ENCODE measurements at places on chromosomes 16 and 17.

DNA sequence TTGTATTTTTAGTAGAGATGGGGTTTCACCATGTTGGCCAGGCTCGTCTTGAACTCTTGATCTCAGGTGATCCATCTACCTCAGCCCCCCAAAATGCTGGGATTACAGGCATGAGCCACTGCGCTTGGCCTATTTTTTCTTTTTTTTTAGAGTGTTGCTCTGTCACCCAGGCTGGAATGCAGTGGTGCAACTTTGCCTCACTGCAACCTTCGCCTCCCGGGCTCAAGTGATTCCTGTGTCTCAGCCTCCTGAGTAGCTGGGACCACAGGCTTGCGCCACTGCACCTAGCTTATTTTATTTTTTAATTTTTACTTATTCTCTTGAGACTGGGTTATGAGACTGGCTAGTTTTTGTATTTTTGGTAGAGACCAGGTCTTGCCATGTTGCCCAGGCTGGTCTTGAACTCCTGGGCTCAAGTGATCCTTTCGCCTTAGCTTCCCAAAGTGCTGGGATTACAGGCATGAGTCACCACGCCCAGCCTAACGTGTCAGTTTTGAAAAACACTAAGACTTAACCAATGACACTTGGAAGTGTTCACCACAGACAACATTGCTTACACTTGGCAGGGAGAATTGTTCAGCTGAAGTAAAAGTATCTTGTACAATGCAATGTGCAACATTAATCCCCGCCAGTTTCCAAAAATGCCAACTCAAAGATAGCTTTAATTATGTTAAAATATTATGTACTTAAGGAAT lies 26.9 kb downstream of the ATAD5 start:
- no peak for DNase-seq

GRCh38 chr17:14381606-14382005 lies 80.7 kb downstream of the HS3ST3B1 start:
- no peak for DNase-seq

GRCh38 chr16:10624527-10624926 lies 44.1 kb upstream of the EMP2 start:
- no peak for DNase-seq

DNA sequence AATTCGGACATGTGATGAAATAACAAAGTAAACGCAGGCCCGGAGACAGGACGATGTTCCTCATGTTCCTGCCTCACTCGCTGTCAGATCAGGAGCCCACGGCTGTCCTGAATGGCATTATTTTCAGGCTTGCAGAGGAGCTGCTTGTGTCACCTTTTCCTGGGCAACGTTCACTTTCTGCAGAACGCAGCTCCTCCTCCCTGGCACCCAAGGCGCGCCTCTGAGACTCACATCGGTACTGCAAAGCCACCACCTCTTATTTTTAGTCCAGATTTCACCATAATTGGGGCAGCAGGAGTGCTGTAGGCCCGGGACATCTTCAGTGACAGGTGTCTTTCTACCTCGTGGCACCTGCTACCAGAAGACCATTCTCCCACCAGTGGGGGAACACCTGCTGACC lies 8.0 kb upstream of the C16orf96 start:
- DNase-seq, result no peak

DNA sequence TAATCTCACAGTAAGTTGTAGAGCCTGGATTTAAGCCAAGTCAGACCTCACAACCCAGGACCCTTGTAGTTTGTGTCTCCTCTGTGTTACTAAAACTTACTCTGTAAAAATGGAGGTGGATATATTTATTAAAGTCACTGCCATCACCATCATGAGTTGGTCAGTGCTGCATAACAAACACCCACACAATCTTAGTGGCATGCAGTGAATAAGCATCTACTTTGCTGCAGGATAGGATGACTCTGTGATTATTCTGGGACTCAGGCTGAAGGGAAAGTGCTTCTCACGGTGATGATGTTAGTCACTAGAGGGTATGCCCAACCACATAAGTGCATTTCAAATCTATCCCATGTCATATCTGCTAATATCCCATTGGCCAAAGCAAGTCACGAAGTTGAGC lies 398.7 kb downstream of the XYLT1 start:
- no peak for DNase-seq

- DNase-seq, result no peak
Measured at GRCh38 chr16:11799509-11800381, 2.7 kb upstream of the ZC3H7A start.

- no peak for DNase-seq
Measured at GRCh38 chr16:28192806-28193529, 18.8 kb downstream of the XPO6 start.

DNA sequence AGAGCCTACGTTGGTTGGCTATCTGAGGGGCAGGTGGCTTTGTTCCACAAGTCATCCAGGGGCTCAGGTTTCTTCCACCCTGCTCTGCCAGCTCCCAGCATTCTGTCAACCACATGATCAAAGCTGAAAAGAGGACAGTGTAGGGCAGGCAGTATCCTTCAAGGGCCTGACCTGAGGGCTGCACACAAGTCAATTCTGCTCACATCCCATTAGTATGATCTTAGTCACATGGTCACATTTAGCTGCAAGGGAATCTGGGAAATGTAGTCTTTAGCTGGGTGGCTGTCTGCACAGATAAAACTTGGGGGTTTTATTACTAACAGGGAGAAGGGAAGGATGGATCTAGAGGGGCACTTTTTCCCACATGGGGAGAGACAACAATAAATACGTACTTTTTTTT lies 97.3 kb downstream of the SALL1 start:
- DNase-seq, result no peak

DNA sequence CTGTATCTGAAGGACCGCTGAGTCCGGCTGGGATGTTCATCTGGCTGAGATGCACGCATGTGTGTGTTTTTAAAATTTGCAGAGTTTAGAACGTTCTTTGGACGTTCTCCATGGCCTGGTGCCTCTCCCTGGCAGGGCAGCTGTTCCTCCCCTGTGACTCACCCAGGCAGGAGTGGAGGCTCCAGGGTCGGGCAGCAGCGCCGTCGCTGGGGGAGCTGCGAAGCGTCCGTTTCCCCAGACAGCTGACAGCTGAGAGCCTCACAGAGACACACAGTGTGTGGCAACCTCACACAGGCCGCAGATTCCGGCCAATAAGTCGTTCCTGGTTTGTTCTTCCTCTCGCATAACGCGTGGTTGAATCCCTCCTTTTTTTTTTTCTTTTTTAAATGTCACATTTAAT lies 80.6 kb downstream of the OR1D5 start:
- DNase-seq, result no peak

GRCh38 chr16:66569827-66570405 lies 3.7 kb downstream of the CMTM1 start:
- no peak for DNase-seq

DNA sequence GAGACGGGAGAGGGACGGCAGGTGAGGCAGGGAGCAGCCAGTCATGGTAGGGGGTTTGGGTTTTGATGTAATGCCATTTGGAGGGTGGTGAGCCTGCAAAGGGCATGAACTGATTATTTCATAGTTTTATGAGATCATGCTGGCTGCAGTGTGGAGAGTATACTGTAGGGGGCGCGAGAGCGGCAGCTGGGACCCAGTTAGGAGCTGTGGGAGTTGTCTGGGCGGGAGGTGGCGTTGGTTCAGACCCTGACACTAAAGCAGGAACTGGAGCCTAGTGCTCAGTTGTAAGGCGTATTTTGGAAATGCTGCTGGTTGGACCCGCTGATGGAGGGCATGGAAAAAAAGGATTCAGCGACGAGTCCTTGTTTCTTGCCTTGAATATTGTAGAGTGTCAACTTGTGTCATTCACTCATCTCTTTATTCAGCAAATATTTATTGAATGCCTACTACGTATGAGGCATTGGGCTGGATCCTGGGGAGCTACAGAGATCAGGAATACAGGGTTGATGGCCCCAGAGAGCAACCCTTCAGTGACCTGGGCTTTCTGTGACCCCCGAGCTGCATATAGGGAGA lies 23.7 kb upstream of the KDM8 start:
- peak; percentile 58 for DNase-seq

GRCh38 chr16:5639531-5639930 lies 541.9 kb upstream of the EEF2KMT start:
- no peak for DNase-seq

GRCh38 chr17:68819465-68819864 lies 135.7 kb downstream of the ABCA8 start:
- DNase-seq, result no peak

DNA sequence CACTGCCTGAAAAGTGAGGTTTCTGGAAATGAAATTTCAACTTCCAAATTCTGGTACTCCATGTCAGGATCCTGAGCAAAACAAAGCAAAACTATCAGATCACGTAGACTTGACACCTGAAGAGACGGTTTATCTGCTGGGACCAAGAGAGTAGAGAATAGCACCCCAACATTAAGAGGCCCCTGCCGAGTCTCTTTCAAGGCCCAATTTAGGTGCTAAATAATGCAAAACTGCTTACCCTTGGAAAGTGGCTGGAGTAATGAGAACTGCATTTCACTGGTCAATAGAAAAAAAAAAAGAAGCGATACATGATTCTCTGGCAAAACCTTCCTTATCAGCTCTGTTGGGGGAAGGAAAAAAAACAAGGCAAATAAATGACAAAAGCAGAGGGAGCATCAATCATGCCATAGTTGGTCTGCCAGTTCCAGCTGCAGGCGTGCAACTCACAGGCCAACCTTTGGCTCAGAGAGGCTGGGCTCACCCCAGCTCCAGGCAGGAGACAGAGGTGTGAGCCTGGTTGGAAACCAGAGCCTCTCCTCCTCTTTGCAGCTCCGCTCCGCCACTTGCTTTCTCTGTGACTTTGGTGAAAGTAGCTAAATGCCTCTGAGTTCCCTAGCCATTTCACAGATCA lies 595.2 kb downstream of the TOX3 start:
- no peak for DNase-seq

- no peak for DNase-seq
Measured at GRCh38 chr17:51643702-51644490, 383.6 kb downstream of the UTP18 start.

DNA sequence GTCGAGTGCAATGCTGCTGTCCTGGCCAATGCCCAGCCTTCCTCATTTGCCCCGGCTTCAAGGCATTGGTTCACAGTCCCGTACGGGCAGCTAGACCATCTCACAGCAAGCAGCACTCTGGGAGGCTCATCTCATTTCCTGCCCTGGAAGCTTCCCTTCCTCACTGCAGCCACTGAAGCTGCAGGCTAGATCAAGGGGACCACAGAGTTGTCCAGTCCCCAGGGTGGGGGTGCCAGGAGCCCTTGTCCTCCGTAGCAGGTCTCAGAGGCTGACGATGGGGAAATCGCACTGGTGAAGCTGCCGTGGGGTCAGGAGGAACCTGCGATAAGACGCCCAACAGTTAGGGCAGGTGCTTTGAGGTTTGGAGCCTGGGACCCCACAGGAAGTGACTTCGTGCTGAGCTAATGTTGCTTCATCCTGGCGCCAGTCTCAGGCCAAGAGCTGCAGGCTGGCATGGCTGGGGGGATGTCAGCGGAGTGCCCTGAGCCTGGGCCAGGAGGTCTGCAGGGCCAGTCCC lies at the start of gene SPNS3:
SPNS3 (plus strand) TSS at position 426 of the 517 bp plus-strand sequence; CDS start at position 454, 28 bp downstream.
- no peak for DNase-seq

DNA sequence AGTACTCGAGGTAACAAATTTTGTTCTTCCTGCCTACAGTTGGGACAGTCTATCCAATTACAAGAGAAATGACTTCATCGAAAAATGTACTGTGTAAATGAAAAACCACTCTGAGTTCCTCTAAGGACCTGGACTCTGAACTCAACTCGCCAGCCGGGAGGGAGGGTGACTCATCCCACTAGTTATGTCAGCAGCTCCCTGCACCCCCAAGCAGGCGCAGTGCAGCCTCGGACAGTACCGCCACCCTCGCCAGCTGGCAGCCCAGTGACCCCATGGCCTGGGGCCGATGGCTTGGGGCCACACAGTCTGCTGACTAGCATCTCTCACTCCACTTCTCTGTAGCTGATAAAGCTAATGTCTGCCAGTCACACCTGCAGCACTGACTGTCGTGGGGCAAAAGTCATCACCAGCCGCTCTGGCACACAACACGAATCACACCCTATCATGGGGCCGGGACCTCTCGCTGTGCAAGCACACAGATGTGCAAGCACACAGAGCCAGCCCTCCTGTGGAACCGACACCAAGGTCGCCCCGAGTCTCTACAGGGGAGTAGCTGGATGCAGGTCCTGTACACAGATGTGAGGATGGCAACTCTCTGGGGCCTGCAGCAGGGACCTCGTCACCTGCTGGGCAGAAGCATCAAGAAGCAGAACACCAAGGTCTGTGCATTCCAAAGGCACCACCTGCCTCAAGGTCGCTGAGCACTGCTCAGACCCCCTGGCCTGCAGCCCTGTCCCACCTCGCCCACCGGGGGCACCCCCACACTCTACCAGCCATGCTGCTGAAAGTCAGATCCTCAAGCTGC lies 5.7 kb downstream of the CSNK1D start:
- no peak for DNase-seq

- DNase-seq, result no peak
Measured at GRCh38 chr17:13153036-13153435, 135.2 kb upstream of the ELAC2 start.

DNA sequence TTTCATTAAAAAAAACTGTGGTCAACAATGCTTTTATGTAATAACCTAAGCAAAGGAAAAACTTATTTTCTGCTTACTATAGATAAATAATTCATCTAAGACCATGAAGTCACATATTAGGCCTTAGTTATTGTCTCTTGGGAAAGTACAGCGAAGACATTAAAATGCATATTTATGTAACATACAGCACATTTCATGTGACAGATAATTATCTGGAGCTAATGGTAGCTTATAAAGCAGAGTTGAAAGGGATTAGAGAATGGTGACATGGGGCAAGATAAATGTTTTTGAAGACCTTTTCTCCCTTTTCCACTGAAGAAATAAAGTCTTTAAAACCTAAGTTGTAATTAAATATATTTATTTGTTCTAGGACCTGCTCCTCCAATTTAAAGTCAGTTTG lies 9.7 kb downstream of the MEIOC start:
- DNase-seq, result no peak

- no peak for DNase-seq
Measured at GRCh38 chr16:53064081-53064578, 9.3 kb downstream of the CHD9 start.

- DNase-seq, result no peak
Measured at GRCh38 chr17:44872131-44872768, 24.6 kb downstream of the HIGD1B start.

DNA sequence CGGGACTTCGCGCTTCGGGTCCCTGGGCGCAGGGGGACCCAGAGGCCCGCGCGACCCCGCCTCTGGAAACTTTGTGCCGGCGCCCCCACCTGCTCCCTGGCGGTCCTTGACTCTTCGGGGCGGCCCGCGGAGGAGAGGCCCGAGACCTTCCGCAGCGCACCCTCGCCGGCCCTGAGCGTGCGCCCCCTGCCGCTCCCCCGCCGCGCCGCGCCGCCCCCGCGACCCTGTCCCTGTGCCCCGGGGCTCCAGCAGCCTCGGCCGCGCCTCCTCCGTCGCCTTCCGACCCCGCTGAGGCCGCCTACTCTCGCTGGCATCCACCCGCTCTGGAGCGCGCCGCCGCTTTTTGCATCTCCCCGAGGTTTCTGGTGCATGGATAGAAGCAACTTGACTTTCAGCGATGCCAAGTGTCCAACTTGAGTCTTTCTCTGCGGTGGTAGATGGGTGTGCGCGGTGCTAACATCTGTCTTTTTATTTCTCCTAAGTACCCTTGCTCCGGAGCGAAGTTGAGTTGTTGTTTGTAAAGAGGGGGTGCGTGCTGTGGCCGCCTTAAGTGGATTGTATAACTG lies 414 bp downstream of the DUSP14 start:
- no peak for DNase-seq

All from HCT116 (cell line).